NCI-H187 (cell line): ENCODE measurements at places on chromosomes 16 and 17.

DNA sequence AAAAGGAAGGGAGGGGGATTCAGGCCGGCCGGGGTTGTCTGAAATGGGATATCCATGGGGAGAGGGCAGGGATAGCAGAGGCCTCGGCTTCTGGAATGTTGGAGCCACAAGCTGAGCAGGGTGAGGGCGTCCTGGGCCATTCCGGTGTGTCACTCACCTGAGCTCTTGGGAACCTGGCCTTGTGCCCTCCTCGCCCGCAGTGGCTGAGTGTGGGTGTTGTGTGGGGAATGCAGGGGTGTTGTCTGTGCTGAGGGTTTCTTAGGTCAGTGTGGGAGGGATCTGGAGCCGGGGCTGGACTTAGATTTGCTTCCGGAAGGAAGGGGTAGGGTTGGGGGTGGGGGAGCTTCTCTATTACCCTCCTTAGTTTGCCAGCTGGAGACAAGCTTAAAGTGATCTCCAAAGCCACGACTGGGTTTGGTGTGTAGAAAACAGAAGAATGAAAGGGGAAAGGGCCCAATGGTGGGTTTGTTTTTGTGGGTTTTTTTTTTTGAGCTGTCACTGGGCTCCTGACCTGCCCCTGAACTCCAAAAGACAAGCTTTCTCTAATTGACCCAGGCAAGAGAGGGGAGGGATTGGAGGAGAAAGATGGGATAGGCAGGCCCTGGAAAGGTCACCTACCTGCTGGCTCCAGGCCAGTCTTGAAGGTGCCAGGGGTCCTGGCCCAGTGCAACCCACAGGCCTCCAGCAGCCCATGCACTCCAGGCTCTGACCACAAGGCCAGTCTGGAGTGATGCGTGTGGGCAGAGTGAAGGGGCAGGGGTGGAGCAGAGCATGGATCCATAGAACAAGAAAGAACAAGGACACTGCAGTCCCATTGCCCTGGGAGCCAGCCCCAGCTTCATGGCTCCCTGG is at the start of gene SULT1A2:
SULT1A2 (minus strand) TSS at position 211 of the 852 bp plus-strand sequence. CDS start 1,120 bp downstream, outside the sequence.
- DNase-seq = no peak

GRCh38 chr16:75482434-75483205 is 12.6 kb downstream of the CHST6 start:
- peak; percentile 9 for DNase-seq

DNA sequence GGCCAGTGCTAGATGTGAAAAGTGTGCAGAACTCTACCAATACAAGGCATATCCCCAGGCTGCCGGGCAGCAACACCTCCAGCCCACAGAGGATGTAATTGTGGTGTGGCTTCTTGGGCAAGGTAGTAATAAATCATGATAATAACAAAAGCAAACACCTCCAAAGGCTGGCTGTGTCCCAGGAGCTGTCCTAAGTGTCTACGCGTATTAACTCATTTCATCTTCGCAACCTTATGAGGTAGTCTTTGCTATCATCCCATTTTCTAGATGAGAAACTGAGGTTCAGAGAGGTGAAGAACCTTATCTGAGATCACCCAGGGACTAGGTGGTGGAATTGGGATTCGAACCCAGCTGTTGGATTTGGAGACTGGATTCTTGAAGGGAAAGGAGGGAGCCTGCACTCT is 5.3 kb downstream of the PDK2 start:
- DNase-seq = no peak

GRCh38 chr16:12927591-12927990 is 26.2 kb downstream of the SHISA9 start:
- no peak for DNase-seq

- DNase-seq = no peak
Observed at GRCh38 chr17:46777943-46778915, 40.3 kb downstream of the WNT3 start.

DNA sequence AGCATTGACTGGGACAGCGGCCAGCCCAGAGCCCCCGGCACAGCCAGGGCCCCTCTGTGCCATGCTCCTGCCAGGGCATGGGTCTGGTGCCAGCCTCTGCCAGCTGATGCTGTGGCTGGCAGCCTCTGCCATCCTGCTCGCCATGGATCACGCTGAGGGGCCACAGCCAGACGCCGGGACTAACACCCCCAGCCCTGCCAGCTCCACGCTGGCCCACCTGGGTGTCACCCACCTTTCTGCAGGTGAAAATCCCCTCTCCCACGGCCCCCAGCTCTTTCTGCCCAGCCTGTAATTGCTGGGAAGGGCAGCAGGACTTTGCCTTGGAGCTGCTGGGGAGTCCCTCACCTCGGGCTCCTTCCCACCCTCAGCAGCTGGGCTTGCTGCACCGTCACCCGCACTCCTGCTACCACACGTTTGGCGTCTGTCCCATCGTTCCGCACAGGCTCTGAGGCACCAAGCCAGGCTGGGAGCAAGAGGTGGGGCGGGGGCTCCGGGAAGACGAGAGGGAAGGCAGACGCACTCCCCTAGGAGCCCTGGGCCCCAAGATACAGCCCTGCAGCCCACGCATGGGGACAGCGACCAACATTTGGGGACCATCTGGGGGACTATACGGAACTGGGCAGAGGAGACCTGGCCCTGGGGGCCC is 42.0 kb upstream of the ACSF3 start:
- DNase-seq = no peak
